ENCODE measurements at places on chromosomes 16 and 17.

DNA sequence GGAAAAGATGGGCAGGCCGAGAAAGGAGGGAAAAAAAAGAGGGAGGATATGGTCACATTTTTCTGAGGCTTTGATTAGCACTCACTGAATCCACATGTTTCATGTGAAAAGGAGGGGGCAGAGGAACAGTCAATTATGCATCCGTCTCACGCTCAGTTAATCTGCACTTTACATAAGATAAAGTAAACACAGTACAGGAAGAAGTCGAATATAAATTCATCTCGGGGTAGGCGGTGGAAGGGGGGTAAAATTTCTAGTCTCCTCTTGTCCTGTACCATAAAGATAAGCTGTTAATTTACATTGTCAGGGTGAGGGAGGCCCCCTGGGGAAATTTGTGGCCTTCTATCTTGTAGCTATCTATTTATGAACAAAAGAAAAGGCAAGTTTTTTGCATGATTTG is 73.1 kb upstream of the CES5A start:
- no peak for DNase-seq

GRCh38 chr17:27463235-27463677 is 7.0 kb downstream of the KSR1 start:
- no peak for DNase-seq

GRCh38 chr17:21297597-21297996 is 13.1 kb downstream of the MAP2K3 start:
- no peak for DNase-seq

DNA sequence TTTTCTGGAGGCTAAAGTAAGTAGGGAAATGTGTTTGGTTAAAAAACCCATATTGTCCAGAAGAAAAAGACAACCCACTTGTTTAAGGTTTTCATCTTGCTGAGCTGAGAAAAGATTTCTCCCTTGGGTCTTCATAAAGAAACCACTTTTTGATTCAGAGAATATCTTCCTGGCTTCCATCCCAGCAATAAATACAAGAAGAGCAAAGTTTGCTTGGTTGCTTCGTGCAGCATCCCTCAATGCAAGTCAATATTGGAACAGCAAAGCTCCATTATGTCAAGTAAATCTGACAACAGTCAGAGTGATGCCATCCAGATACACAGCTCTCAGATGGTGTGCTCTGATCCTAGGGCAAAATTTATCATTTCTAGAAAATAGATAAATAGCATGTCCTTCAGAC is 118.9 kb upstream of the PIRT start:
- no peak for DNase-seq

DNA sequence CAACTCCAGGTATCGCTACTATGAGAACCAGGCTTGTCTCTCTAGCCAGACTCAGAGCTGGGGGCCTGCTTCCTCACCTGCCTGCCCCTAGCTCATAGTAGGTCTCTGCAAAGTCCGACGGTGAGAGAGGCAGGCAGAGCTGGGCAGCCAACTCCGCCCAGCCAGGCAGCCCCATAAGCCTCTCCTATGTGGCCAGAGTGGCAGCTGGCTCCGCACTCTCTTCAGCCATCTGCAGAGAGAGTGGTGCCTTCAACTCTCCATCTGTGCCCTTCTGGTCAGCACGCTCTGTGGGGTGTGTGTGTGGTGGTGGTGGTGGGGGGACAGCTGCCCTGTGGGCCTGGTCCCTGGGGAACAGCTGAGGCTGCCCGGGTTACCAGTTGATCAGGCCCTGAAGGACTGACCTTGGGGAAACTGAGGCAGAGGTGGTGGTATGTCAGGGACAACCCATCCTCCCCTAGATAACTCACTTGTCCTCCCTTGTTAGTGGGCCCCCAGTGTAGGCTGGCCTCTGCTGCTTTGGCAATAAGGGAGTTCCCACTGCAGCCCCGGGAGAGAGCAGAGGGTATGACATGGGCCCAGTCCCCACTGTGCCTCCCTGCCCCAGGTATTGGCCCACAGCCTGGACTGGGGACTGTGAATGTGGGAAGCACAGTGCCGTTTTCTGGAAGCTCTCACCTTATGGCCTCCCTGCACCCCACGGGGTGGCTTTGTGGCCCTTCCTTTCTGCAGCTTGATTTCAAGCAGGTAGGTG is 1.8 kb upstream of the ADGRG1 start:
- no peak for DNase-seq

GRCh38 chr16:4315186-4316107 is at the start of gene GLIS2:
TSS of gene GLIS2 (plus strand) at chr16:4316067. CDS start at chr16:4332281, 16,214 bp downstream.
- peak; percentile 20 for DNase-seq

- DNase-seq, result no peak
Observed at GRCh38 chr16:85137323-85138072, 25.2 kb upstream of the CIBAR2 start.

DNA sequence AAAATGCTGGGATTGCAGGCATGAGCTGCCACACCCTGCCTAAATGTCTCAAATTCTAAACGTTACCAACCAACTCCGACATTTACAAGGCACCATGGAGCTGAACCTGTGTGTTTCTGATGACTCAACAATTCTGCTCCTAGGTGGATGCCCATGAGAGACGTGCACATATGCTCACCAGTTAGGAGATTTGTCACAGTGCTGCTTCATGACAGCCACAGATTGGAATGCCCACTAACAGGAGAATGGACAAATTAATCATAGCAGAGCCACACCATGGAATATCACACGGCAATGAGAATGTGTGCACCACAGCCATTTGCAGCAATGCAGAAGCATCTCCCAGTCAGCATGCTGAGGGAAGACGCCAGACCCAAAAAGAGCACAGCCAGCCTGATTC is 8.0 kb upstream of the KCNG4 start:
- DNase-seq, result no peak

DNA sequence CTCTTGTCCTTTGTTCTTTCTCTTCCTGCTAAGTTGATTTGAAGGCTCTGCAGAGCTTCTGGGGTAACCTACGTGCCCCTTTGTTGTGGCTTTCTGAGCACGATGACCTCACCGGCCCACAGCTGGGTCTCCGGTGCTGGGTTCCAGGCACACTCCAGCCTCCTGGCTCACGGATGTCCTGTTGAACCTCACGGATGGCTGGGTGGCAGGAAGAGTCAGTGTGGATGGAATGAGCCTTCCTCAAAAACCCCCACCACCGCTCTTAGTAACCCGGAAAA is 116.0 kb downstream of the SOCS1 start:
- peak; percentile 44 for DNase-seq

DNA sequence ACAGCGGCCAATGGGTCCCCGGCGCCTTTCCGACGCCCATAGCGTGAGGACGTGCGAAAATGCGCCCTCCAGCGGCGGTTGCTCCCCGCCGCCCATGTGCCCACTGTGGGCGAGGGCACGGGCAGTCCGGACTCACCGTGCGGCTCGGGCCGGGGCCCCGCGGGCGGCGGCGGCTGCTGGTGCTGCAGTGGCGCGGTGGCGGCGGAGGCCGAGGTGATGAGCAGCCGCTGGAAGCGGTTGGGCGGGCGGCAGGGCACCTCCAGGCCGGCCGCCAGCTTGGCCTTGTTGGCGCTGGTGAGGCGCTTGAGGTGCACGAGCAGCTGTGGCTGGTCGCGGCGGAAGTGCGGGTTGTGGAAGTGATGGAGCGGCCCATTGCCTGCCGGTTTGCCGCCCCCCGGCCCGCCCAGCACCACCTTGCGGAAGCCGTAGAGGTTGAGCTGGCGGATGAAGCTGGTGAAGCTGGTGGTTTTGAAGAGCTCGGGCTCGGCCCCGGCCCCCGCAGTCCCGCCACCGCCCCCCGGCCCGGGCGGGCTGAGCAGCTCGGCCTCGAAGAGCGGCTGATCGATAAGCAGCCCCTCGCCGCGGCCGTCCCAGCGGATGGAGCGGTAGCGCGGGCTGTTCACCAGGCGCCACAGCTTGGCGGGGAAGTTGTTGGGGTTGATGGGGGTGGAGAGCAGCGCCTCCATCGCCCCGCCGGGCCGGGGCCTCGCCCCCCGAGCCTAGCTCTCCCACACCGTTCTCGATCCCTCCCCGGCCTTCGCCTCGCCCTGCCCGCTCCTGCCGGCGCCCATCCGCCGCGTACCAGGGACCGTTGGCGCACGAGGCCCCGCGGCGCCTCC is at the start of gene HSF5:
HSF5 (minus strand) TSS at position 820 of the 839 bp plus-strand sequence; CDS start at position 686, 134 bp downstream.
- DNase-seq, result peak; percentile 80

- no peak for DNase-seq
Observed at GRCh38 chr16:3744018-3744417, 26.7 kb upstream of the TRAP1 start.

DNA sequence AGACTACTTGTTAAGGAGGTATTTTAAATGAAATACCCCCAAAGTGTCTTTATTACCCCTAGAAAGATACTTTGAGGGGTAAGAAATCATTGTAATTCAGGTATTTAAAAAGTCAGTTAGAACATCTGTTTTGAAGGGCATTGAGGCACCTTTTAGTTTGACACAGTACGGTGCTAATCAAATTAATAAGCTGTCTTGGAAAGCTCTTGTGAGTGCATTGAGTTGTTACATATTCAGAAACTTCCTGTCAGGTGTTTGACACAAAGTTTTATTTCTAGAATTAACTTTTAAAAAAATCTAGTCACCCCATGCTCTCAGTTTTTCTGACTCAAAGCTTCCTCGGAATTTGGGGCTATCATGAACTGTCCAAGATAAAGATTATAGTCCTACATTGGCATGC is 4.6 kb downstream of the RBBP6 start:
- DNase-seq, result no peak

DNA sequence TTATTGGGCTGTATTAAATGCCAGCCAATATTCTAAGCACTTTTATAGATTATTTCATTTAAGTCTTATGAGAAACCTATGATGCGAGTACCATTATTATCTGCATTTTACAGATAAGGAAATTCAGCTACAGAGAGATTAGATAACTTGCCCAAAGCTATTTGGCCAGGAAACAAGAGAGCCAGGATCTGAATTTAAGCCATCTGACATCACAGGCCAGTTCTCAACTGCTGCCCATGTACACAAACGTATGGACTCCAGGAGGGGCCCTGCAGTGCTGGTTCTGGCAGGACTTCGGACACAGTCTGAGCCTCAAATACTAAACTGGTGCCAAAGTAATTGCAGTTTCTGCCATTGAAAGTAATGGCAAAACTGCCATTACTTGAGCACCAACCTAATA is 40.2 kb downstream of the CPPED1 start:
- no peak for DNase-seq

- no peak for DNase-seq
Observed at GRCh38 chr17:45414990-45415881, 17.4 kb downstream of the ARHGAP27 start.

DNA sequence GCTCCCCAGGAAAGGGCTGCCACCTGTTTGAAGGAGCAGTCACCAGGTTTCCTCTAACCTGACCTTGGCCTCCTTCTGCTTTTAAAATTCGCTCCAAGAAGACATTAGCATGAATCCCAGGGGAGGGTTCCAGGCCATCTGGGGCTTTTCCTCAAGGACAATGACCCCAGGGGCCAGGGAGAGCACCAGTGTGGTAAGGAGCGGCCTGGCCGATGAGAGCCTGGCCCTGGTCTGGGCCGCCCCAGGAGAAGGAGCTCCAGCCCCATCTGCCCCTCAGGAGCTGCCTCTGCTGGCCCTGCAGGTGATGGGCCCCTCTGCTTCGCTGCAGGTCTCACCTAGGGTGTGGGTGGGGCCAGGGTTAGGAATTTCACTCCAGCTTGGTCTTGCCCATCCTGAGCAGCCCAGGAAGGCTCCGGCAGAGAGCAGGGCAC is 209.2 kb upstream of the TNRC6C start:
- DNase-seq, result no peak

Measured in CD4-positive, alpha-beta T cell treated with Interferon alpha-2 for 1 hour (primary cell).